ENCODE measurements at places on chromosomes 7 and 10.

GRCh38 chr10:30813872-30814481 lies 184.4 kb upstream of the LYZL2 start:
- DNase-seq, result no peak

GRCh38 chr10:74293686-74294371 lies 142.8 kb downstream of the ADK start:
- no peak for DNase-seq

- DNase-seq, result no peak
Measured at GRCh38 chr10:11294831-11295450, 277.3 kb downstream of the CELF2 start.

- DNase-seq, result no peak
Measured at GRCh38 chr7:55072251-55072650, 53.4 kb downstream of the EGFR start.

DNA sequence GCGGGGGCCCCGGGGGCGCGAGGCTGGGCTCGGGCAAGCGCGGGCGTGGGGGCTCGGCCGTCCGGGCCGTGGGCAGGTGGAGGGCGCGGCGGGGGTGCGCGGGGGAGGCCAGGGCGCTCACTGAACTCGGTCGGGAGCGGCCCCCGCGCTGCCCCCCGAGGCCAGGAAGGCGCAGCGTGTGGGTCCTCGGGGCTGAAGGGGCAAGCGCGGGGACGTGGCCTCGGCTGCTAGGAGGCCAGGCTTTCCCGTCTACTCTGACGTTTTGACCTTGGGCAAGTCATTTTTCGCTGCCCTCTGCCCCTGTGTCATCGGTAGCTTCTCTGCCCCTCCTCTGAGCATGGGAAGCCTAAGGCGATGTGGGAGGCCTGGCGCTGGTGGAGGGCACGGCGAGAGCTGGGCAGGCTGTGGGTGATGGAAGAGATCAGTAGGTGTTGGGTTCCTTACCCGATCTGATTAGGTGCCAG lies 441 bp downstream of the FBH1 start:
- peak; percentile 25 for DNase-seq

- no peak for DNase-seq
Measured at GRCh38 chr7:73827567-73828106, 3.2 kb upstream of the CLDN4 start.

DNA sequence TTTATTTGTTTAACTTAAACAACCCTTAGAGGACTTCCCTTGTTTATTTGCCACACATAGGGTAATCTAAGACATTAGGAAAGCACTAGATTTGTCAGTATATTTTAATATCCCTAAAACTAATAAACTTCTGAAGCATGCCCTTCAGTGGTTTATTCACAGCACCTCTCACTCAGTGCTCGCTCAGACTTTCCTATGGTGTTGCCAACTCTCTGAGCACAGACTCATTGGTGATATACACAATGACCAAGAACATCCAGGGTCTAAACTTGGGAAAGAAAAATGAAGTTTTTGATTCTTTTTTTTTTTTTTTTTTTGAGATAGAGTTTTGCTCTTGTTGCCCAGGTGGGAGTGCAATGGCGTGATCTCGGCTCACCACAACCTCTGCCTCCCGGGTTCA lies 82.2 kb downstream of the RAB11FIP2 start:
- no peak for DNase-seq

GRCh38 chr7:128155100-128155740 lies 85.9 kb upstream of the LEP start:
- DNase-seq, result no peak

DNA sequence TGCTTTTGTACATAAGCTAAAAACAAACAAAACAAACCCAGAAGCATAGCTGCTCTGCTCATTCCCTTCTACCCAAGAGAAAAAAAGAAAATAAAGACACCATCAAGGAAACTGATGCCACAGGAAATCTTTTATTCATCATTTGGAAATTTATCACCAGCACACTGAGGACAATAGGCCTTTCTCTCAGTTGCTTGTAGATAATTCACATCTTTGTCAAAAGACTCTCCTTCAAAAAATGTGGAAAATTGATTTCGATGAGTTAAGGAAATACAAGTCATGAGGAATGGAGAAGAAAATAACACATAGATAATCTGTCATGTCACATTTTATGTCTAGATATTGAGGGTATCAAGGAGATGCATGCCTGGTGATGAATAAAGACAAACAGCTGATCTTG lies 53.5 kb downstream of the ZNF37A start:
- DNase-seq, result no peak

DNA sequence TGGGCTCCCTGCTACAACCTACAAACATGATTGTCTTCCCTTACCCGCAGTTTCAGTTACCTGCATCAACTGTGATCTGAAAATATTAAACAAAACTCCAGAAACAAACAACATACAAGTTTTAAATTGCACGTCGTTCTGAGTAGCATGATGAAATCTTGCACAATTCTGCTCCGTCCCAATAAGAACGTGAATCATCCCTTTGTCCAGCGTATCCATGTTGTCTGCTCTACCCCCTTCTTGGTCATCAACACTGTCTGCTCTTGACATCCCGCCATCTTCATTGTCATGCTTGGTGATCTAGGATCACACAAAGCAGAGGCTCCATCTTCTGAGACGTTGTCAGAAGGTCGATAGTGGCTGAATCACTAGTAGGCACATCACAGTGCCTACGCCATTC lies 53.9 kb downstream of the ACADSB start:
- DNase-seq, result no peak

DNA sequence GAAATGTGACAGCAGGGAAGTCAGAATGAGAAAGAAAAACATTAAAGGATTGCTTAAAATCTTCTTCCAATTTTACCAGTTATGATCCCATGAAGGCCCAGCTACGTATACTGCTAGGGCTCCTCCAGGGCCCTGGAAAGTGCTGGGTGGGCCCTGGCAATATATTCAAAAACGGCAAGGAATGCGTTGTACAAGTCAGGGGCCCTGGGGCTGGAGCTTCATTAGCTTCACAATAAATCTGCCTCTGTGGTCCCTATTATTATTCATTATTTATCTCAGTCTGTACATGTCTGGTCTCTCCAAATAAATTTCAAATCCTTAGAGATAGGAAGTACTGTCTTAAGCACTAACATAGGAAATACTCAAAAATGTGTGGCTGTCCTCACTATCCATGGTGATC lies 7.6 kb downstream of the JAZF1 start:
- DNase-seq, result no peak

DNA sequence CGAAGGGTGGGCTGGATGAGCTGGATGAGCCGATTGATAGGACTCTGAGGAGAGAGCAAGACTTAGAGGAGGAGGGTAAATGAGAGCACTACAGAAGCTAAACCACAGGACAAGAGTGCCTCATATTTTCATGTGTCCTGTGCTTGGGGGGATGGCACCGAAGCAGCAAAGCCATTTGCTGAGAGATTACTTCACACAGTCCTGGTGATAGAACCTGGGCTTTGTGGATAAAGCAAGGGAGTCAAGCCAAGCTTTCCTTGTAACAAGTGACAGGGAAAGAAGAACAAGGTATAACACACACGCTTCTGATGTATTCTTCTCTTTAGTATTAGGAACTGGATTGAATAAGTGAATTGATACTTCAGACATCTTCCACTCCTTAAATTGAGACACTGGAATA lies 253.7 kb downstream of the ANKRD7 start:
- DNase-seq, result no peak

- no peak for DNase-seq
Measured at GRCh38 chr7:68980011-68980410, 618.3 kb upstream of the AUTS2 start.

- DNase-seq, result no peak
Measured at GRCh38 chr10:25758041-25758457, 176.0 kb upstream of the MYO3A start.

GRCh38 chr7:101586906-101587677 lies 42.0 kb downstream of the MYL10 start:
- DNase-seq, result no peak

GRCh38 chr7:138833596-138833995 lies 35.6 kb upstream of the ATP6V0A4 start:
- no peak for DNase-seq

GRCh38 chr10:37703114-37703513 lies 154.3 kb downstream of the ZNF248 start:
- no peak for DNase-seq

- DNase-seq, result no peak
Measured at GRCh38 chr10:124288486-124288885, 130.2 kb downstream of the OAT start.

- no peak for DNase-seq
Measured at GRCh38 chr10:31033147-31033546, 1.5 kb upstream of the ZNF438 start.

GRCh38 chr7:142809671-142810070 lies 38.9 kb downstream of the PRSS2 start:
- DNase-seq, result no peak

GRCh38 chr7:39910108-39910869 lies 39.8 kb upstream of the CDK13 start:
- DNase-seq, result no peak

GRCh38 chr10:124480860-124481259 lies 19.2 kb downstream of the LHPP start:
- no peak for DNase-seq

- no peak for DNase-seq
Measured at GRCh38 chr10:35027567-35027966, 62.6 kb downstream of the CUL2 start.

GRCh38 chr10:12724807-12725579 lies 276.5 kb downstream of the CCDC3 start:
- DNase-seq, result no peak

DNA sequence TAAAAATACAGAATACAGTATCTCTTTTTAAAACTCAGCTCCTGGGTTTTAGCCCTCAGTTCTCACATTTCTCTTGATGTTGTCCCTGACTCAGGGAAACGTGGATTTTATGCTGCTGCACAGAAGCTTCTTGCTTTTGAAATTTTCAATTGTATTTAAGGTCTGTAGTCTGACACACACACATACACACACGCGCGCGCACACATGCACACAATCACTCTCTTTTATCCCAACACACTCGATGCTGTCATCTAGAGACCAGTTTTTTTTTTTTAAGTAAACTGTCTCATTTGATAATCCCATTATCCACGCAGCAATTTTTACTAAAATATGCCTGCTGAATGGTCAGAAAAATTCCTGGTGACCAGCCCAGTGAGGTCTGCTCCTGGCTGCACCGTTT lies 108.6 kb downstream of the KMT2E start:
- DNase-seq, result no peak

GRCh38 chr7:45937862-45938261 lies 16.8 kb upstream of the IGFBP3 start:
- DNase-seq, result no peak

- no peak for DNase-seq
Measured at GRCh38 chr10:75034714-75035258, 76.7 kb upstream of the SAMD8 start.

DNA sequence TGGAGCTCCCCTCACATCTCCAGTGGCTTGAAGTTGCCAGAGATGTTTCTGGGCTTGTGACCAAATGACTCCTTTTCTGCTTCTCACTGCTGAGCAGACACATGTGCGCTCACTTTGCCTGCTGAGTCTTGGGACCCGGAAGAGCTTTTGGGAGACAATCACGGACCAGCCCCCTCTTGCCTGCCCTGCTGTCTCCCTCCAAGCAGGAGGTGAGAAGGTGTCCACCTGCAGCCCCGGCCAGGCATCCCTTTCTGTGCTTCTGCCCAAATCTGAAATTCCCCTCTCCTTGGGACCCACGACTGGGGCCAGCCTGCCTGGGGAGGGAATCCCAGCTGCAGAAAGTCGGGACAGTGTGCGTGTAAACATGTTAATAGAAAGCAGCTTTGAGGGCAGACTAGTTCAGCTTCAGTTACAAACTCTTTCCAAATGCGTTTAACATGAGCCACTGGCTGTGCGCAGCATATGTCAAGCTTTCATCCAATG lies 31.7 kb downstream of the HTRA1 start:
- DNase-seq, result no peak

DNA sequence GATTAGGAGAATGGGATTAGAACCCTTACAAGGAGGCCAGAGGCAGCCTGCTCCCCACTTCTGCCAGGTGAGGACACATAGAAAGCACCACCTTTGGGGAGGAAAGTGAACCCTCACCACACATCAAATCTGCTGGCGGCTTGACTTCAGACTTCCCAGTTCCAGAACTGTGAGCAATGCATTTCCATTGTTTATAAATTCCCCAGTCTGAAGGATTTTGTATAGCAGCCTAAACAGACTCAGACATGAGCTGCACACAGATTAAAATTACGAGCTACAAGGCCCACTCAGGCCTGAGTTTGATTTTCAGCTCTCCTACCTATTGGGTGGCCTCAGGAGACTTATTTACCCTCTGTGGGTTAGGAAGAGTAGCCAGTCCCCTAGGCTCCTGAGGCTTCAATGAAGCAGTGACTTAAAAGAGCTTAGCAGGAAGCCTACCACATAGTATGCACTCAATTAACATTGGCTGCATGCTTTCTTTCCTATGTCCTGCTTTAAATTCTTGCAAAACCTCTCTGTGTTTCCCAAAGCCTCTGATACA lies 350.7 kb upstream of the ZMIZ1 start:
- DNase-seq, result no peak

DNA sequence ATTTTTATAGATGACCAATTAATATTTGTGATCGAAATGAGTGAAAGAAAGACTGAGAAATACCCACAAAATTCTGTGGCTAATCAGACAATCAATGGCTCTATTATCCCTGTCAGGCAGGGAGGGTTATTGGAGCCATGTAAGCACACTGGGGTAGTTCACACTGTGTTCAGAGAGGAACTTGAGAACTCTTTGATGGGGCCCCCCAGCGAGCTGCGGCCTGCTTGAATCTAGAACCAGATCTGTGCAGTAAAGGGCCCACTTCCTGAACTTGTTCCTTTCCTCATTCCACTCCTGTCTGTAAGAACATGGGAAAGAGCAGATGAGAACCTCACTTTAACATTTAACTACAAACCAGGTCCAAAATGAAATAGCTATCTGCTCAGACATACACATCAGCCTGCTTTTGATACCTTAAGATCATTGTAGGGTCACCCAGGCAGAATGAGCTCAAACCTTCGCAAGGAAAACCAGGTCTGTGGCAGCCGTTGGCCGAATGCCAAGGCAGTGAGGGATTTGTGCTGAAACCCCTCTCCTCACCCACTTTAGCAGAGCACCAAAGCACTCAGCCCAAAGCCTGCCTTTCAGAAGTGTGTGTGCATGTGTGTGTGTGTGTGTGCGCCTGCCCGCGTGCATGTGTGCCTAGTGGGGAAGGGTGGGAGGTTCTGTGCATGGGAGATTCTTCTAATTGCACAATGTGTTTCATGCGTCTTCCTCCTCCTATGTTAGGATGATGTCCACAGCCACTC lies 365.6 kb upstream of the MGMT start:
- no peak for DNase-seq

GRCh38 chr10:103120546-103120945 lies 72.5 kb downstream of the NT5C2 start:
- DNase-seq, result no peak

GRCh38 chr10:15780353-15781135 lies 60.8 kb upstream of the ITGA8 start:
- DNase-seq, result no peak

DNA sequence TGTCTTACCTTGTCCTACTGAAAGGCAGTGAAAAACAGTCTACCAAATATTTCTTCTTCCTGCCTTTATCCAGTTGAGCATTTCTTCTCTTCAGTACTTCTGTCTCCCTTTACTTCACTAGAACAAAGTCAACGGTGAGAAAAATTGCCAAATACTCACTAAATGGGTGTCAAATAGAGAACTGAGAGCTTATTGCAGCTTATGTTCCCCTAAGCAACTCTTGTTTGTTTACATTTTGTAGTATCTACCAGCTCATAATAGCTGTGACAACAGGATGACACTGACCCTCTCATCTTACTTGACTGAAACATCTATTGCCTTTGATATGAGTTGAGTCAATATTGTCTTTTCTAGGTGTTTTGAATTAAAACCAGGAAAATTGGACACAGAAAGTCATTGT lies 327.9 kb upstream of the SORCS1 start:
- no peak for DNase-seq

- DNase-seq, result no peak
Measured at GRCh38 chr7:91020636-91021385, 243.4 kb upstream of the FZD1 start.
